ENCODE measurements at places on chromosomes 3 and 15. TPM values are rescaled to one million over a fixed set of nuclear protein-coding genes. Genes with fewer than 3 reads are reported as not detected.

- no peak for DNase-seq
These were observed 189.7 kb downstream of the TUSC7 start for GRCh38 chr3:116899253-116899652.

- peak; percentile 30 for DNase-seq
These were observed 119.6 kb downstream of the ASB7 start for GRCh38 chr15:100721758-100722550.

GRCh38 chr3:49358217-49358883 lies at the start of gene GPX1:
GPX1 (minus strand) TSS chr3:49358353; CDS start chr3:49358278, 75 bp downstream.
- DNase-seq: peak; percentile 96

DNA sequence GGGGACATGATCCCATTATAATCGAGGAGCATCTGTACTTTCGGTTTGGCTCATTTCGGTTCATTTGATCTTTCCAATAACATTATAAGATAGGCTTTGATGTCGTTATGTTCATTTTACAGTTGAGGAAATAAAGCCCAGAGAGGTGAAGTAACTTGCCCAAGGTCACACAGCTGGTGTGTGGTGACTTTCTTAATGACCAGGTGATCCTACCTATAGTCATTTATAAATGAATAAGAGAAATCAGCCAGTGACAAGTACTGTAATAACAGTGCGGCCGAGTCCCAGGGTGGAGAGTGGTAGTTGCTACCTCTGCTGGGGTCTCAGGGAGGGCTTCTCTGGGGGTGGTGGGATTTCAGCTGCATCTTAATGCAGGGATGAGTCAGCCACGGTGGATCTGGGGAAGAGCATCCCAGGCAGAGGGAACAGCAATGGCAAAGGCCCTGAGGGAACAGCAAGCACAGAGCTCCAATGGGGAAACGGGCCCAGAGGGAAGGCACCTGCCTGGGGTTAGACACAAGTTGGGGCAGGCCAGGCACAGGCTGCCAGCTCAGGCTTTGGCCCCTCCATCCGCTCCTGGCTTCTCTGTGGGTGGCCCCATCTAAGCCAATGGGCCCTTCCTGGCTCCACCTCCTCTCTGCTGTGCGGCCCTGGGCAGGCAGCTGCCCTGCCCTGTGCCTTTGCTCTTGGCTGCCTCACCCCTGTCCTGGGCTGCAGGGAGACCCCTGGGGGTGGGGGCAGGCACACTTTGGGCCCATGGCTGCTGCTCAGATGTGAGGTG lies 1.1 kb upstream of the FBLN2 start:
- no peak for DNase-seq

PGBD4 gene
- 1.1 TPM for polyA plus RNA-seq

ACTR8 gene
- polyA plus RNA-seq: 14.2 TPM

HHLA2 gene
- not detected for polyA plus RNA-seq
